Naive thymus-derived CD8-positive, alpha-beta T cell (primary cell): ENCODE measurements at places on chromosomes 12 and 14.

DNA sequence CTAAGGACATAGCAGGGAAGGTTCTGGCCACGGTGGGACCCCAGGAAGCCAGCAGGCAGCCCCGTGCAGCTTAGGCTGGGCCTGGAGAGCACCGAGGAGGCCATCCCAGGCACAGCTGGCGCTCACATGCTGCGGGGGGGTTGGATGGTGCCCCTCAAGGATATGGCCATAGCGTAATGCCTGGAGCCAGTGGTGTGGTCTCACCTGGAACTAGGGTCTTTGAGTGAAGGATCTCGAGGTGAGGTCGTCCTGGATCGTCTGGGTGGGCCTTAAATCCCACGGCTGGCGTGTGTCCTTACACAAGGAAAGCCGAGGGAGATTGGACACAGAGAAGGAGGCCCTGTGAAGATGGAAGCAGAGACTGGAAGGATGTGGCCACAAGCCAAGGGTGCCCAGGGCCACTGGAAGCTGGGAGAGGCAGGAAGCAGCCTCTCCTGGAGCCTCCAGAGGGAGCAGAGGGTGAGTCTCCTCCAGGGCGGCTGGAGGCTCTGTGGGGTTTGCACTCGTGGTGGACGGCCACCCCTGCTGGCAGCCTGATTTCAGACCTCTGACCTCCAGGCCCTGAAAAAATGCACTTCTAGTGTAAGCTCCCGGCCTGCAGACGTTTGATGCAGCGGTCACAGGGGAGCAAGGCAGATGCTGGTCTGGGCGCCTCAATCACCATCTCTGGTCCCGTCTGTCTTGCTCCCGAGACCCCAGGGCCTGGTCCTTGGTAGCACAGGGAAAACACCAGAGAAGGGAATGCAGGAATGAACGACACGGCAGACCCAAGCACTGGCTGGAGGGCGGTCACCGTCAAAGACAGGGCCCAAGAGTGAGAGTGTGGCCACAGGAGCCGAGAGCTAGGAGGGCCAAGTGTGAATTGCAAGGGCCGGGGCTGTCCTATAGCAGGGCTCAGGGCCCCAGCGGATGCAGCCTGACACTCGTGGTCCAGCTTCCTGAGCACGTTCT, 218.6 kb downstream of the KIF26A start:
- DNase-seq = no peak

- DNase-seq = no peak
Measured at GRCh38 chr14:100445436-100446088, 122.4 kb downstream of the SLC25A47 start.

- no peak for DNase-seq
Measured at GRCh38 chr14:90608929-90609341, 207.3 kb downstream of the TTC7B start.

DNA sequence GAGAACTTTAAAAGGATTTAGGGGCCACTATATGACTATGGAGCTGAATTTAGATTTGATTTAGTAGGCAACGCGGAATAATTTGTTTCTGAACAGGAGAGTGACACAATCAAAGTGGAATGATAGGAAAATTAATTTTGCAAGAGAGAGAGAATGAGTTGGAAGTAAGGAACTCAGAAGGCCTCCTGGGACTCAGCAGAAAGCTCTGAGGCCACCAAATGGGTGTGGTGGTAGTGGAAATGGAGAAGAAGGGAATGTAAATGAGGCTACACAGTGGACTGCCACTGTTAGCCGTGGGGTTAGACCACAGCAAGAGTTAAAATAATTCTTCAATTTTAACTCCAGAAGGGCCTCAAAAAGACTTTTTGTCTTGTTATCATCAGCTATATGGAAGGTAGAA, 102.7 kb downstream of the LRRK2 start:
- no peak for DNase-seq

- no peak for DNase-seq
Measured at GRCh38 chr14:102761206-102761605, 16.0 kb upstream of the TRAF3 start.
